RKO (cell line): ENCODE measurements at places on chromosomes 12 and 14.

GRCh38 chr12:131346555-131347344 is 364.1 kb upstream of the SFSWAP start:
- no peak for DNase-seq

DNA sequence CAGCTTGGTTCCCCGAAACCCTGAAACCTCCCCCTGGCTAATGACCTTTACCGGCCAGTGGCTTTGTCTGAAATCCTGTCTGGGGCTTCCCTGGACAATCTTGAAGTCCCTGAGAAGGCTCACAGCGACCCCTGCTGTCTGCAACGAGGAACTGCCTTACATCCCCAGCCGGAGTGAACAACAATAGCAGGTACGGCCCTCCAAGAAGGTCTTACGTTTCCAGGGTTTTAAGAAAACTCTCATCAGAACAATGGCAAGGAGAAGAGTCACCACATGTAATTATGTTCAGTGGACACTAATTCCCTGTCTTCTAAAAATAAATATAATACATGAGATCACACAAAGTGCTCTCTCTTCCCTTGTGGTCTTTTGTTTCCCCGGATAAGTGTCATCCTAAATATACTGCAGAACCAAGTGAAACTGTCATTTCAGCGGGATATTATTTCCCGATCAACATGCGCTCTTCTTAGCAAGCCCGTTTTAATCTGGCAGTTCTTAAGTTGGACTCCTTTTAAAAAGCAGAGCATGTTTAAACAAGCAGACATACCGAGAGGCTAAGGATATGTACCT is 53.3 kb downstream of the RBM19 start:
- peak; percentile 58 for DNase-seq

DNA sequence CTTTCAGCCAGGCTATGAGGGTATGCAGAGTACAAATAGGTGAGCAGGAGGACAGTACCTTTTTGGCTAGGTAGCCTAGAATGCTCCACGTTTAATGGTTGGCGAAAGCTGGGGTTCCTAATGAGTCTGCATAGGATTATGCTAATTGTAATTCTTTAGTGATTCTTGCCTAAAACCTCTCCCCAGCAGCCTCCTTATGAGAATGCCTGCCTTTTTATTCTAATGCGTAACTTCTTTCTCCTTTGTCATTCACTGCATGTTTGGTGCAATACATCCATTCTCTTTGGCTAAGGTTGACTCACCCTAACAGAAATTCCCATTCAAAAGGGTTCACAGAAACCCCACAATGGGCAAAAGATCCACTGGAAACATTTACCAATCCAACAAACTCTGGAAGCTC is 752.2 kb downstream of the FSCB start:
- no peak for DNase-seq

- DNase-seq, result no peak
These were observed 65.9 kb downstream of the DCAF5 start for GRCh38 chr14:69087061-69087461.

- no peak for DNase-seq
These were observed 85.9 kb upstream of the PDE3A start for GRCh38 chr12:20282401-20282800.

DNA sequence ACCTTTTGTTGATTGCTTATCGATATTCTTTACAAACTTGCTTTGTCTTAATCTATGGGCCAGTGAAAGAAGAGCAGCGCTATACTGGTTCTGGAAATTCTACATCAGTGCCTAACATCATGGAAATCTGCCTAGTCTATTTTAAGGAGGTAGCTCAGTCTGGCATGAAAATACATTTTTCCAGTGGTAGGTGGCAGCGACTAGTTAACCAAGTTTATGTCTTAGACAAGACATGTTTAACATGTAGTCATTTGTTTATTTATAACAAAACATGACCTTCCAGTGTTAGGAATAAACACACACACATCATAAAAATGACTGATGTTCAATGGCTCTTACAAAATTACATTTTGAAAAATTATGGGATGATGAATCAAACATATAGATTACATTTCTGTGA is 336.0 kb upstream of the SOX5 start:
- no peak for DNase-seq

DNA sequence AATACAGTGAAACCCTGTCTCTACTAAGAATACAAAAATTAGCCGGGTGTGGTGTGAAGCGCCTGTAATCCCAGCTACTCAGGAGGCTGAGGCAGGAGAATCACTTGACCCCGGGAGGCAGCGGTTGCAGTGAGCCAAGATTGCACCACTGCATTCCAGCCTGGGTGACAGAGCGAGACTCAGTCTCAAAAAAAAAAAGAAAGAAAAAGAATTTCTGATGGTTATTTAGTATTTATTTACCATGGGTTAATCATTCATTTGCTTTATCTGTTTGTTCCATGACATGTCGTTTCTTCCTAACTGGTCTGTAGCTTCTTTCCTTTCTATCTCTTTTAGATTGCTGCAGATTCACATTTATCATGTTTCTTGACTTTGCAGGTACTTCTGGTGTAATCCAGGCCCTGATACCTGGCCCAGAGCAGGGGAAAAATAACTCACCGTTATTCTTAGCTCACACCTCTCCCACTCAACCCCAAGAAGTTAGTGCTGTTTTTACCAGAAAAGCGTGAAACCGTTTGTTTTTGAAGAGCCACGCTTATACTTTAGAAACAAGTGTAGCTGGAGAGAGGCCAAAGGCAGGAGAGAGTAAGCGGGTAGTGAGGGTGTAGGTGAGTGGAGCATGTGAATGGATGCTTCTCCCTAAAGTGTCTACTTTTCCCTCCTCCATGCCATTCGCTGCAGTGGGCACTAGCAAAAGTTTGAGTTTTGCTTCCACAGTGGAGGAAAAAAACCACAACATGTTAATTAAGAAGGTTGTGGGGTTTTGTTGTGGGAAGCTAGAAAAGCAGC is 45.4 kb downstream of the SRGAP1 start:
- DNase-seq, result no peak
